Chondrocyte (in vitro differentiated cells): ENCODE measurements at places on chromosomes 13 and 19. TPM values are rescaled to one million over a fixed set of nuclear protein-coding genes. Genes with fewer than 3 reads are reported as not detected.

GRCh38 chr19:38877781-38878574 is at the start of gene RINL:
Gene RINL (minus strand): TSS chr19:38878275. CDS start chr19:38876742, 1,533 bp downstream.
- DNase-seq: no peak

DNA sequence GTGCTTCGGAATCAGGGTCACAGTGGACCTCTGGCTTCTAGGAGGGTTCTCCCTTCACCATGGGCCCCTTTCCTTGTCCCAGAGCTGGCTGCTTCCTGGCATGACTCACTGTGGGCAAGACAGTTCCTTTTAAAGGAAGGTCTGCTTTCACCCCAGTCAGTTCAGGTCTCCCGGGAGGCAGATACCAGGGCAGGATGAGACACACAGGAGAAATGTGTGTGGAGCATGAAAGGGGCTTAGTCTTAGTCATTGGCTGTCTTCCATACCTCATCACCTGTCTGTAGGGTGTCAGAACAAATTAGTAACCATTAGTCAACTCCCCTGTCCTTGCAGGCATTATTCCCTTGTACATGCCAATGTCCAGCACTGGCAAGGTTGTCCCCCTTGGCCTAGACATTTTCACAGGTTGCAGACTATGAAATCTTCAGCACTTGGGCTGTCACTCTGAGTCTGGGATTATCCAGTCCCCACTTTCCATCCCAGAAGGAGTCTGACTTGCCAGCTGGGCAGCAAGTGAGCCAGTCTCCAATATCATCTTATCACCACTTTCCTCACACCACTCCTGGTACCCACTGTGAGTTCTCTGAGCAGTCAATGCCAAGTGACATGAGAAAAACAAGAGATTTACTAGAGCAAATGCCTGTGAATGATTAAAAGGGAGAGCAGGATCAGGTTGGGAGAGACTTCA is 76.8 kb upstream of the MEDAG start:
- no peak for DNase-seq

Gene CRX
- not detected in 3 replicates for total RNA-seq

- DNase-seq: no peak
Observed at GRCh38 chr13:112931028-112931934, 37.7 kb upstream of the MCF2L start.

Gene C19orf18
- total RNA-seq: 1.4 to 2.1 TPM (median 1.7 TPM) in 3 replicates

Gene ZNF333
- total RNA-seq: 13.0 to 19.1 TPM (median 14.7 TPM) in 3 replicates

DNA sequence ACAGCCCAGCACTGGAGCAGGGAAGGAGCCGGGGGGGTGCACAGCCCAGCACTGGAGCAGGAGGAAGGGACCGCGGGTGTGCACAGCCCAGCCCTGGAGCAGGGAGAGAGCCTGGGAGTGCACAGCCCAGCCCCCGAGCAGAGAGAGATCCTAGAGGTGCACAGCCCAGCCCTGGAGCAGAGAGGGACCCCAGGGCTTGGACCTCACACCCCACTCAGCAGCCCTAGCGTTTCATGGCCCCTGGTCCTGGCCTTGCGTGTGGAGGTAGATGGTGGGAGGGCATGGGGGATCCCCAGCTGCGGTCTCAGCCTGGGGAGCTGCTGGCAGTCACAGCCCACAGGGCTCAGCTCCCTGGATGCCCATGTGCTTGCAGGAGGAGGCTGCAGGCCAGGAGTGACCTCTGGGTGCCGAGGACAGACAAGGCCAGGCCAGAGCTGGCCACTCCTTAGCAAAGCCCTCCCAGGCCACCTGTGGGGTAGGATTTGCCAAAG is 25.1 kb downstream of the GAS6 start:
- DNase-seq: no peak

Gene SELENOV
- not detected in 3 replicates for total RNA-seq

- DNase-seq: no peak
Observed at GRCh38 chr19:18293642-18294466, 12.4 kb upstream of the JUND start.

GRCh38 chr19:28828276-28828870 is 384.6 kb downstream of the UQCRFS1 start:
- DNase-seq: no peak

DNA sequence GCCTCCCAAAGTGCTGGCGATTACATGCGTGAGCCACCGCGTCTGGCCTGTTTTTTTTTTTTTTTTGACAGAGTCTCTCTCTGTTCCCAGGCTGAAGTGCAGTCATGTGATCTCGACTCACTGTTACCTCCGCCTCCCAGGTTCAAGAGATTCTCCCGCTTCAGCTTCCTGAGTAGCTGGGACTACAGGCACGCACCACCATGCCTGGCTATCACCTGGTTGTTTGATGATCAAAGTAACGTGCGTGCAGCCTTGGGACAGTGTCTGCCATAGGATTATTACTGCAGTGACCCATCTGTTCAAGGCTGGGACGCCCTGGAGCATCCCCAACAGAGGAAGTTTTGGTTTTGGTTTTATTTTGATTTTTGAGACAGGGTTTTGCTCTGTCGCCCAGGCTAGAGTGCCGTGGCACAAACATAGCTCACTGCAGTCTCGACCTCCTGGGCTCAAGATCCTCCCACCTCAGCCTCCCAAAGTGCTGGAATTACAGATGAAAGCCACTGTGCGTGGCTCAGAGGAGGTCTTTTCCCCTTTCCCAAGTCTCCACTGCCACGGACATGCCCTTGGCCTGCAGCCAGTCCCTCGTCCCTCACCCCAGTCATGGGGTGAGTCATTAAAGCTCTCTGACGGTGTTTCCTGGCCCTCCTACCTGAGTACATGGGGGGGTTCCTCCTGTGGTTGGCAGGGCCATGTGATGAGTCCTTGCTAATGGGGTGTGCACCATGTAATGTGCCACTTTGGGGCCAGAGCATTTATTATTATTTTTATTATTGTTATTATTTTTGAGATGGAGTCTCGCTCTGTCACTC is 65.6 kb downstream of the IER2 start:
- DNase-seq: no peak

Gene ZNF570
- total RNA-seq: 6.5 to 7.6 TPM (median 6.8 TPM) in 3 replicates

Gene ADGRE2
- 0.87 to 1.6 TPM in 2 of 3 replicates, not detected in the other for total RNA-seq

- DNase-seq: no peak
Observed at GRCh38 chr19:55677572-55678028, 2.6 kb downstream of the EPN1 start.

Gene RFPL4A
- total RNA-seq: not detected in 3 replicates

GRCh38 chr13:49357694-49358093 is 86.2 kb downstream of the CAB39L start:
- DNase-seq: no peak
